T-cell (primary cell): ENCODE measurements at places on chromosomes 3 and 15.
A peak's percentile ranks its signal among the peaks of the same experiment; 100 is the strongest.

DNA sequence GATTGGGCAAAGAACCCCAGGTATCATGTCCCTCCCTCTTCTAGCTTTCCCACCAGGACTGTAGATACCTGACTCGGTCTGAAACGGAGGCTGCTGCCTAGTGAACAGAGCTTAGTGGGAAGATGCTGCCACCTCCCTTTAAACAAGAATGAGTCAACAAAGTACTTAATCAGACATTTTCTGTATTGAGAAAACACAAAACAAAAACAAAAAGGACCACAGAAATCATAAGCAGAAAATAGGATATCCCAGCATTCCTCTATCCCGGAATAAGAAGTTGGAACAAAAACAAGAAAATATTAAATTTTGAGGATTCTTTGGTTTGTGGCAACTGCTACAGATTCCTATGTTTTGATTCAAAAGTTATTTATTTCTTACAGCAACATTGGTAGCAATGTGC, 51.7 kb upstream of the COL8A1 start:
- DNase-seq = no peak

DNA sequence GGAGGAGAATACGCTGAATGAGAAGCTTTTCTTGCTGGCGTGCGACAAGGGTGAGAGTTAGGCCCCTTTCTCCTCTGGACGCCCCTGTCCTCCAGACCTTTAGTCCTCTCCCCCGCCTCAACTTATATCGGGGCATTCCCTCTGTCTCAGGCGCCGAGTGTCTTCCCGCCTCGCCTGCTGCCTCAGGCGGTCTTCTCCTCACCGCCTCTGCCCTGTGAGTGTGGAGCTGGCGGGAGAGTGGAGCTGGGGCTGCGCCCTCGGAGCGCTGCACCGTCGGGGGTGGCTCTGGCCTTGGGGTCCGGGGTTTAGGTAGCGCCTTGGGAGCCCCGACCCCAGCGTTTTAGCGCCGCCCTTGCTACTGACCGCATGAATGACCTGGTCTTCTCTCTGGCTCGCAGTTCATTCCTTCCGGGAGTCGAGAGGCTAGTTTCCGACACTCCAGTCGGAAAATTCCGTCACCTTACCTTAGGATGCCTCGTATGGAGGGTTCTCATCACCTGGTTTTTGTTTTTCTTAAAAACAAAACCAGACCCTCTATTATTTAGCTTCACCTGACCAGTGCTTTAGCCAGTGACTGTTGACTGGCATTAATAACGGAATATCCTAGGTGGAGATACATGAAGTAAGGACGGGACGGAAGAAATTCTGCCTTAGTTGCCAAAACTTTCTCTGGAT, 985 bp downstream of the TRPC1 start:
- no peak for DNase-seq

DNA sequence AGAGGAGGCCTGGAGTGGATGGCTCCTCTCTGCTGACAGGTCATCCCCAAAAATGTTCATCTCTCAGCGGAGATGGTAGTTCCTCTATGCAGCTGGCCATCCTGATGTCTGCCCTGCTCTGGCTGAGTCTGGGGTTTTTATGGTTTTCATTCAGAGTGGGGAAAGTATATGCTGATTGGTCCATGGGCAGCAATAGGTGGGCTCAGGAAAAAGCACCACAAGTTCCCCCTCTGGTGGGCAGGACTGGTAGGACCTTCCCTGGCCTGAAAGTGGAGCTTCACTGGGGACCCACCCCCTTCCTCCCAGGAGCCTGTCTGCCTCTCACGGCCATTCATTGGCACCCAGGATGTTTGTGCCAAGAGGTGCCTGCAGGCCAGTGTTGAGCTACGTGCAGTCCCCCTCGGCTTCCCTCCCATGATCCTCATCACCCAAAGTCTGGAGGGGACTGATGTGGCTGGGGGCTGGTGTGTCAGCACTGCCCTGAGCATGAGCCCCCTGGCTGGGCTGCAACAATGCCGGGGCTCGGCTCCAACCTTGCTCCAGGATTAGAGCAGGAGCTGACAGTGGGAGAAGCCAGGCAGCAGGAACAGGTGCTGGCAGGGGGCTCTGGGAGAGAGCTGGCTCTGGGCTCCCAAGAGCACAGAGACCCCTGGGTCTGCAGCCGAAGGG, 13.1 kb upstream of the BLOC1S6 start:
- DNase-seq = no peak

DNA sequence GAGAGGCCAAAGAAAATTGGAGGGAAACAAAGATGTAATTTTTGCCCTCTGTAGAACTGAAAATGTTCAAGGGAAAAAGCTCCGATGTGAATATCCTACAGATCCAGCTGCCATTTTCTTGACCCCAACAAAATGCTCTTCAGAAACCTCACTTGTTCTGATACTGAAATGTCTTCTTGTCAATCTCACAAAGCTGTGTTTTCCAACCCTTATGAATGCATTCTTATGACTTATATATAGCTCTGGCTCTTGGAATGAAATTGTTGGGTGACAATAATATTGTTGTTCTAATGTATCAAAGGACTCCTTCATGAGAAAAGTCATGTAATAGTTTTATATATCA, 157.1 kb upstream of the TGFBR2 start:
- DNase-seq = no peak

- peak; percentile 47 for DNase-seq
These were observed 36.2 kb downstream of the CDCP1 start for GRCh38 chr3:45109771-45110508.

DNA sequence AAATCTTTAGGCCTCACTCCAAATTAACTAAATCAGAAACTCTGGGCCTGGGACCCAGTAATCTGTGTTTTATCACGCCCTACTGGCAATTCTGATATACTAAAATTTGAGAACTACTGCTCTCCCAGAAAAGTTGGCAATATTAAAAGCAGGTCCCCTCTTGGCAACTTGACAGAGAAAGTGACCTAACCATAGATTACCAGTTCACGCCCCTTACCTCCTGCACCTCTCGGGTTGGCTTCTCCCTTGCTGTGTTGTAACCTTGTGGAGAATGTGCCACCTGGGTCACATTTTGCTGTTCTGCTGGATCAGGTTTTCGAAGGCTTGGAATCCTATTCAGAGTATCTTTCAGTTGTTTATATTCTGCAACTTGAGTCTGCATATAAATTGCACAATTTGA, 59.1 kb downstream of the GOLIM4 start:
- DNase-seq = no peak

GRCh38 chr3:160677459-160677881, 510 bp downstream of the ARL14 start:
- DNase-seq = no peak

DNA sequence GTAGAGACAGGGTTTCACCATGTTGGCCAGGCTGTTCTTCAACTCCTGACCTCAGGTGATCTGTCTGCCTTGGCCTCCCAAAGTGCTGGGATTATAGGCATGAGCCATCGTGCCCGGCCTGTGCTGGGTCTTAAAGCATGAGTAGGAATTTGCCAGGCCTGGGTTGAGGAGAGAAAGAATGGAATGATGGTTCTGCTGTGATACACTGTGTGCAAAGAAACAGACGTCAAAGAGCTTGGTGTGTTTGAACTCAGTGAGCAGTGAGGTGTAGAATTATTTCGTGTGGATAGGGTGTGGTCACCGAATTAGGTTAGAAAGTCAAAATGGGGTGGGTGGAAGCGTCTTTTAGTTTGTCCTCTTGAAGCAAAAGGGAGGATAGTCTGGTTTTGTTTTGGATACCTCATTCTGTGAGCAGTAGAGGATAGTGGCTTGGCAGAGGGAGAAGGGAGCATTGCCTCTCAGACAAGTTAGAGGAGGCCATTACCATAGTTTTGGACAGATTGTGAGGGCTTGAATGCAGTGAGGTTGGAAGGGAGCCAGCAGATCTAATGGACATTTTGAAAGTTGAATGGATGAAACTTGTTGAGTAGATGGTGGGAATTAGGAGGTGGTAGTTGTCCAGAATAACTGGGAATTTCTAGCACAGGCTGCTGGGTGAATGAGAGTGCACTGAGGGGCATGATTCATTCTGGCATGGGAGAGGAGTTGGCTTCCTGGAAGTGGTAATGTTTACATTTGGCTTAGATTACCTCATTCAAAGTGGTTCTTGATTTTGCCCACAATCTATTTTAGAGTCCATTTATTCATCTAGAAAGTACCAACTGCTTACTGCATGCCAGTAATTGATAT, 27.2 kb downstream of the AKAP13 start:
- no peak for DNase-seq

DNA sequence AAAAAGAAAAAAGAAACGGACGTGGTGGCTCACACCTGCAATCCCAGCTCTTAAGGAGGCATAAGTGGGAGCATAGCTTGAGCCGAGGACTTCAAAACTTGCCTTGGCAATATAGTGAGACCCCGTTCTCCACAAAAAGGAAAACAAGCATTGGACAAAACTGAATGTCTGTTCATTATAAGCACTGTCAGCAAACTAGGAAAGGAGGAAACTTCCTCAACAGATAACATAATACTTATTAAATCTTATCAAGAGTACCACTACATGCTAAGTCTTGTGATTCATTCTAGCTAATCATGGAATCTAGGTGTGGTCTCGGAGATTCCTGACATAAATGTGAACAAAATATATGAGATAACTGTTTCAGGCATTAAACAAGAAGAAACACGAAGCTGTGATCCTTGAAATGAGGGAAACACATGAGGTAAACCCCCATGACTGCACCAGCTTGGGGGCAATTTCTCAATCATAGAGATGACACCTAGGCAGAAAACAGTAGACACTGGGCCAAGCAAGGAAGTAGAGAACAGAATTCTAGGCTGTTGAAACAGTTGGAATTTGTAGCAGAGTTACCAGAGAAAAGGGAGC, 33.3 kb downstream of the TRPM7 start:
- no peak for DNase-seq

- peak; percentile 14 for DNase-seq
These were observed 124.6 kb downstream of the AKAP13 start for GRCh38 chr15:85504749-85505676.

- DNase-seq = no peak
These were observed 31.0 kb upstream of the PDE8A start for GRCh38 chr15:84950570-84951111.

DNA sequence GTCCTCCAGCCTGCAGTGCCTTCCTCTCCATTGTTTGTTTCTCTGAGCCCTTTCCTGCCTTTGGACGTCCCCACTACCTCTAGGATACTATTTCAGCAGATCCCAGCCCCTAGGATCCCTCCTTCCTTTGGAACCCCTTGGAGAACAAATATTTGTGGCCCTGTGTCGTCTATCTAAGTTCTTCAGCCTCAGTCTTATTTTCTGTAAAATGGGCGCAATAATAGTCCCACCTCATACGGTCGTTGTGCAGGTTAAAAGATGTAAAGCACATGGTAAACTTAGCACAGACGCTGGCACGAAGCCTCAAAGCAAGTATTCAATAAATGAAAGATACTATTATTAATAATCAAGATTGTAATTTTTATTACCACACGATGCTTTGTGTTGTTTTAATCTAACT, 122.0 kb downstream of the SV2B start:
- no peak for DNase-seq

DNA sequence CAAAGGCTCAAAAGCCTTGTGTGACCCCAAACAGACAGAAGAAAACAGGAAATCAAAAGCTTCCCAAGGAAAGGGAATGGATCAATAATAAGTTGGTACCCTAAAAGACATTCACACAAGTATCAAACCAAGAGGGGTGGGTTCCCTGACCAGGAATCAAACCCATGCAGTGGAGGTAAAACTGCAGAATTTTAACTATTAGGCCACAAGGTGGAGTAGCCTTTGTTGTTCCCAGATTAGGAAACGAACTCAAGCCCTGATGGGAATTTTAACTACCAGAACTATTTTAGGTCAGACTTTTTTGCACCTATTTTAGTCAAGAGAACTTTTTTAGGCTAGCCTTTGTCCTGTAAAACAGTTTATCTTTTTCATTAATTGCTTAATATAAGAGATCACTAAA, 31.4 kb downstream of the SETMAR start:
- DNase-seq = no peak

DNA sequence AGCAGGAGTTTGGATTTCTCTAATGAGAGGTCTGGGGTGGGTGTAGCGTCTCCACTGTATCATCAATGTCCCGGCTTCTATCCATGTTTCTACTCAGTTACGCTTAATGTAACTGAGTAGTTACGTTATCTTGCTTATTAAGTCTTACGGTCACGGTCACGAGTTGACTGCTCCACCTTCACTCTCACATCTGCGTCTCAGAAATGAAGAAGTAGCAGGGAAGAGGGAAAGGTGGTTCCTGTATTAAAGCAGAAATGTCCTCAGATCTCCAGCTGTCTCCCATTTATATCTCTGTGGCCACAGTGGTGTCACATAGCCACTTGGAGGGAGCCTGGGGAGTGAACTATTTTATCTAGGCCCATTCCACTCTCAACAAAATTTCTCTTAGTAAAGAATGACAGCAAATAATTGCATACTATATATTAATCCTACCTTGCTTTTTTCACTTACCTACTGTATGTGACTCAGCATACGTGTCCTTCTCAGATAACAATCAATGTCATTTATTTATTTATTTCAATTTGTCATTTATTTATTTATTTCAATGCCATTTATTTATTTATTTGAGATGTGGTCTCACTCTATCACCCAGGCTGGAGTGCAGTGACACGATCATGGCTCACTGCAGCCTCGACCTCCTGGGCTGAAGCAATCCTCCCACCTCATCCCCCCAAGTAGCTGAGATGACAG, 39.7 kb upstream of the RNU6-1 start:
- no peak for DNase-seq
